ENCODE measurements at places on chromosomes 2 and 18. TPM values are rescaled to one million over a fixed set of nuclear protein-coding genes. Genes with fewer than 3 reads are reported as not detected.

The CRYGC gene
- total RNA-seq = not detected

The KRCC1 gene
- total RNA-seq = 10.1 TPM

The C2orf15 gene
- under 0.01 TPM for total RNA-seq

The ELOA2 gene
- total RNA-seq = not detected

The TMEM163 gene
- total RNA-seq = 0.16 TPM

The RBBP8 gene
- total RNA-seq = 10.5 TPM

The UGT1A3 gene
- total RNA-seq = not detected

The RESP18 gene
- total RNA-seq = not detected

The SCN7A gene
- total RNA-seq = not detected

The UPP2 gene
- total RNA-seq = not detected

The DHRS9 gene
- 0.13 TPM for total RNA-seq

The TWIST2 gene
- total RNA-seq = 0.16 TPM

The RAX gene
- not detected for total RNA-seq

The OR6B2 gene
- not detected for total RNA-seq

The RAB12 gene
- total RNA-seq = 54.1 TPM

The GLI2 gene
- under 0.01 TPM for total RNA-seq

The EVA1A gene
- total RNA-seq = 74.0 TPM
